ENCODE measurements at places on chromosomes 11 and 22.

- no peak for DNase-seq
Measured at GRCh38 chr22:36286096-36286957, 33.4 kb downstream of the APOL1 start.

DNA sequence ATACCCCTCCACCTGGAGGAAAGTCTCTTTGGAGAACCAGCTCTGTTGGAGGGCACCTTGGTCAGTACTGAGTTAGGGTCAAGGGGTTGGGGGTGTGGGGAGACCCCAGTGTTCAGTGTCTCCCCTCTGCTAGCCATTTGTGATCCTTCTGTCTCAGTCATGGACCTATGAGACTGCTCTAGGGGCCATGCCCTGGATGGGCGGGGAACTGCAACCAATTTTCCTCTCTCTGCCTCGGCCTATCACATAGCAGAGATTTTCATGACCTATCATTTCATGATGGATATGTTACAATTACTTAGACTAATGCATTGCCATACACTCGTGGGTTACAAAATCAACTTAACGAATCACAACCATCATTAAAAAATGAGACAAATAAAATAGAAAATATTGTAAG, 7.4 kb downstream of the OTOG start:
- DNase-seq = no peak

DNA sequence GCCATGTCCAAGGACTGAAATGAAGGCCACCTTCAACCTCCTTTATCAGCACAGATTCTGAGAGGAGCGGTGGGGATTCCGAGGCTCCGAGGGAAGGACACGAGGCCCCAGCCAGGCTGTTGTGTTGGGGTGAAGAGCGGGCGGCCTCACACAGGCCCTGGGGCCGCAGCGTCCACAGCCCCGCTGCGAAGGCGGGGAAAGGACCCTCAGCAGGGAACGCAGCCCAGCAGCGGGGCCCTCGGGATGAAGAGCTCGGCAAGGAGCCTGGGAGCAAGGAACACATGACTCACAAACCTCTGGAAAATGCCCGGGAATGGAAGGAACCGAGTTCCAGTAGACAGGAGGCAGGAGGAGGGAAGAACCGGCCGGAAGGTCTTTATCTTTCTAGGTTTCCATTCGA, 227.2 kb downstream of the BRD1 start:
- no peak for DNase-seq

- no peak for DNase-seq
Measured at GRCh38 chr11:9957072-9957471, 293.2 kb downstream of the SWAP70 start.

- no peak for DNase-seq
Measured at GRCh38 chr11:64173616-64174355, 7.9 kb upstream of the MACROD1 start.

- DNase-seq = no peak
Measured at GRCh38 chr11:102810950-102811660, 13.1 kb upstream of the MMP1 start.

GRCh38 chr11:78818201-78818600, 243.5 kb upstream of the NARS2 start:
- DNase-seq = no peak

DNA sequence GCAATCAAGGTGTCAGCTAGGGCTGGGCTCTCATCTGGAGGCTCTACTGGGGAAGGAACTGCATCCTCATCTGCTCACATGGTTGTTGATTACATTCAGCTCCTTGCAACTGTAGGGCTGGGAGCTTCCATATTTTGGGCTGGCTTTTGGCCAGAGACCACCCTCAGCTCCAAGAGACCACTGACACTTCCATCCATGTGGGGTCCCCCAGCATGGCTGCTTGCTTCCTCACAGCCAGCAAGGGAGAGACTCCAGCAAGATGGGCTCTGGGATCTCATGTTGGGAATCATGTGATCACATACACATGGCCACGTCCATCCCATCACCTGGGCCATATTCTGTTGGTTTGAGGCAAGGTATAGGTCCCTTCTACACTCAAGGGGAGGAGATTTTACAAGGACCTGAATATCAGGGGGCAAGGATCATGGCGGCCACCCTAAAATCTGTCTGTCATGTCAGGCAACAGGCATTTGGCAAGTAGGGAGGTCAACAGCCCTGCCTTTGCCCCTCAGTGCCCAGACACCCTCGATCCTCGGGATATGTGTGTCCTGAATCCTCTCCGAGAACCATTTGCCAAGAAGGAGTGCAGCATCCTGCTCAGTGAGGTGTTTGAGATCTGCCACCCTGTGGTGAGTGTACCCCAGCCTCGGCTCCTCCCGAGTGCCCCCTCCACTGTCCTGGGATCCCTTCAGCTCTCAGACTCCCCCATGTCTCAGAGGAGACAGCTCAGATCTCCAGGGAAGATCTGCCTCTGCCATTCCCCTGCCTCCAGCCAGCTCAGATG, 48.7 kb downstream of the OTOG start:
- no peak for DNase-seq

DNA sequence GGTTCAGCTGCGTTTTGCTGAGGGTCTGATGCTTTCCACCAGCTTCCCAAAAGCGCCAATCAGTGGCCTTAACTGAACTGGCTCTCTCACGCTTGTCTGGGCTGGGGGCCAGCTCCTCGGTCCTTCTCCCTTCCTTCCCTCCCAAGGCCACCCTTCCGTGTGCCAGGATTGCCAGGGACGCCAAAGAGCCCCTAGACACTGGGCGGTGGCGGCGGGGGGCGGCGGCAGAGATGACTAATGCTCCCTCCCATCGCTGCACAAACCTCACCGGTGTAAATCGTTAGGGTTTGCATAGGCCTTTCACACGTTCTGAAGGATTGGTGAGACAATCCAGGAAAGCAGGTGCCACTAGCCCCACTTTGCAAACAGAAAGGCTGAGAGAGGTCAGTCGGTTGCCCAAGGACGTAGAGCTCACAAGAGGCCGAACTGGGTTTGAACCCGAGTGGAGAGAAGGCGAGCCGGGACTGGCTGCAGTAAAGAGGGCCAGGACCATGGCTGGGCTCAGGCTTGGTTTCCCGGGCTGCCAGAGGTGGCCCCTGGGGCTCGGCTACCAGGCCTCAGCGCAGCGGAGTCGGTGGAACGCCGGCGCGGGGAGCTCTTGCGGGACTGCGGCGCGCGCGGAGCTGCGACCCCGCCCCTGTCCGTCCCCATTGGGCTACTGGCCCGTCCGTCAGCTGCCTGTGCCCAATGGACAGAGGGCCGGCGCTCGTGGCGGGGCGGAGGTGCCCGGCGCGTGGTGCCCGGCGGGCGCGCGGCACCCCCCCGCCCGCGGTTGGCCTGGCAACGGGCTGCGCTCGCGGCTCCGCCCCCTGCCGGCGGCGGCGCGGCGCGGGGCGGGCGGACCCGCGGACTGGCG, 589 bp upstream of the GNAZ start:
- DNase-seq = no peak

- no peak for DNase-seq
Measured at GRCh38 chr11:128725630-128726319, 31.9 kb downstream of the FLI1 start.

GRCh38 chr11:80024119-80024518, 583.3 kb upstream of the TENM4 start:
- DNase-seq = no peak

GRCh38 chr22:24091551-24092420, 80.7 kb downstream of the CABIN1 start:
- DNase-seq = no peak

GRCh38 chr22:19762568-19763457, 2.2 kb downstream of the TBX1 start:
- no peak for DNase-seq

DNA sequence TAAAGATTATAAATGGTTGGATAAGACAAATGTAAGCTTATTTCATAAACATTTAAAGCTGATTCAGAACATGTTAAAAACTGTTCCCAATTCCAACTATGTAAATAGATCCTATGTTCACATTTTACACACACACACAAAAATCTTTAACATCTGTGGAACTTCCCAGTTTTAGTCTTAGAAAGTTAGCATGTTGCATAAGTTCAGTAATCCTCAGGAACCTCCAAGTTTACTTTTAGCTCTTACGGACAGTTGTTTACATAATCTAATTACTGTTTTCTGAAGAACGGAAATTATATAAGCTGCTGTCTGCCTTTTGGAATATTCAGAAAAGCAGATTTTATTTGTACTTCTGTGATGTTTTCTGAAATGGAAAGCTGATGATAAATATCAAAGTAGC, 53.3 kb downstream of the PANX1 start:
- no peak for DNase-seq

DNA sequence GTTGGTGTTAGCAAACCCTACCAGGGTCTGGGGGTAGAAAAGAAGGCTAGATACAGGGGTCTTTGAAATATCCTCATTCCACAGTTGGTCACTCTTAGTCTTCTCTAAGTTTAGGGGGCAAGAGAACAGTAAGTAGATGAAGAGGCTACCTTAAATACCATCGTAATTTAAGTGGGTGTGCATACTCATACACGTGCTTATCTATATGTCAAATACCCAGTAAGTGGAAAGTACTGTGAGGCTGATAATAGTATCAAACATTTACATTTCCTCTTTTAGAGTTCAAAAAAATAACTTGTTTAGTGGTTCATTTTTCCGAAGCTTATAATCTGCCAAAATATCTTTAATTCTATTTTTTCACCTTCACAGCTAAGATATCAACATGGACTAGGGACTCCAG, 90.7 kb downstream of the WNT11 start:
- DNase-seq = no peak

DNA sequence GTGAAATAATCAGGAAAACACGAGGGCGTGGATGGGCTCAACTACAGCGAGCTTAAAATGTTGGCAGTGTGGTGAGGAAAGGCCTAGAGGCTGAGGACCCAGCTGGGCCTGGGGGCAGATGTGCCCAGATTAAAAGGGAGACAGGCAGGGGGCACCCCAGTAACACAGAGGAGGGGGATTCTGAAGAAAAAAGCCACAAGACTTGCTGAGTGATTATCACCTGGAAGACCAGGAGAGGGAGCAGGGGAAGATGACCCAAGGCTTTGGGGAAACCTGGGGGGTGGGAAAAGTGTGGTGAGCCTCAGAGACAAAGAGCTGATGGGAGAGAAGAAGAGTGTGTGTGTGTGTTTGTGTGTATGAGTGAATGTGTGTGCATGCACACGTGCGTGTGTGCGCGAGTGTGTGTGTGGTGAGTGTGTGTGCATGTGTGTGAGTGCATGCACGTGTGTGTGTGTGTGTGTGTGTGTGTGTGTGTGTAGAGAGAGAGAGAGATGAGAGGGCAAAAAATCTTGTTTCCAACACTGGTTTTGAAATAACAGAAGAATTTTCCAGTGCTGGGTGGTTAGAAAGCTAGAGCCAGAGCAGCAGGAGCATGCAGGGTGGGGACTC, 500.5 kb downstream of the BUD13 start:
- DNase-seq = no peak

- DNase-seq = no peak
Measured at GRCh38 chr11:72721689-72722049, 30.5 kb downstream of the ARAP1 start.

- DNase-seq = no peak
Measured at GRCh38 chr11:73555615-73556014, 42.3 kb downstream of the FAM168A start.

DNA sequence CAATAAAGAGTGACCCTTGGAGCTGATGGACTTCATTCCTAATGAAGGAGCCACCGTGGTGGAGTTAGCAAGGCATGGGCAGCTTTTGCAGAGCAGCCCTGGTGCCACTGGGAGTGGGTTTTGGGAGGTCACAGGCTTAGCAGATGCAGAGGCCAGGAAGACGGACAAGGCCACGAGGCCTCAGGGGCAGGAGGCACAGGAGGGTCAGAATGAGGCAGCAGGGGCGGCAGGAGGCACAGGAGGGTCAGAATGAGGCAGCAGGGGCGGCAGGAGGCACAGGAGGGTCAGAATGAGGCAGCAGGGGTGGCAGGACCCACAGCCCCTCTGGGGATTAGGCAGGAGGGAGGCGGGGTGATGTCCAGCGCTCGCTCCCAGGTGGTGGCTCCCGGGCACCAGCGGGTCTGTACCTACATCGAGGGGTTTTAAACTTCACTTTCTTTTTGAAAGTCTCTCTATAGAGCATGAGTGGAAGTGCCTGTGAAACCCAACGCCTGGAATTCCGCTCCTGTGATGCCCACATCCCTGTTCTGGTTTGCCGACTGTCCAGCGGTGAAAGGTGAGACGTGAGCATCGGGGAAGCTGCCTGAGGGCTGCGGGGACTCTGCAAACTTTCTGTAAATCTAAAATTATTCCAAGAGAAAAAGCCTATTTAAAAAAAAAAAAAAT, 521.6 kb downstream of the BRD1 start:
- no peak for DNase-seq

DNA sequence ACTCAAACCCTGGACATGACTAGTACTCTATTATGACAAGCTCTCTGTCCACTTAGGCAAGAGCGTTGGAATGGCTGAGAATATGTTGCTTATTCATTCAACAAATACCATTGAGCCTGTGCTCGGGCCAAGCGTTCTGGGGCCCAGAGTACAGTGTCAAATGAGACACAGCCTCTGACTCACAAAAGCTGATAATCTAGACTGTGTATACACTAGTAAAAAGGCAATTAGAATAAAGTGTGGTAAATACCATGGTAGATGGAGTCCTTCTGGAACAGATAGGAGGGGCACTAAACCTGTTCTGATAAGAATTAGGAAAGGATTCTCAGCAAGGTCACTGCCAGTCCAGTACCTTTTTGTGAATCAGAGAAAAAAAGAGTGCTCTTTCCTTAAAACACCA, 24.7 kb downstream of the KCNE3 start:
- DNase-seq = no peak

DNA sequence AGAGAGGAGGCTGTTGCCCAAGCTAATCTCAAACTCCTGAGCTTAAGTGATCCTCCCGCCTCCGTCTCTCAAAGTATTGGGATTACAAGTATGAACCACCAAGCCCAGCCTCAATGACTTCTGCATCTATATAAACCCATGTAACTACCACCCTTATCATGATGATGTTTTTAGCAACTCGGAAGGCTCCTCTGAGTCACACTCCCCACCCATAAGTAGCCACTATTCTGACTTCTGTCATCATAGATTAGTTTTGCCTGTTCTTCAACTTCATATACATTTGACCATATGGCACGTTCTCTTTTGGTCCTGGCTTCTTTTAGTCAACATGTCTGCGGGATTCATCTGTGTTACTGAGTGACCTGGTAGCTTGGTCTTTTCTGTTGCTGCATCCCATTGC, 6.4 kb upstream of the FOSL1 start:
- no peak for DNase-seq

GRCh38 chr22:43317239-43317638, 25.9 kb downstream of the SCUBE1 start:
- DNase-seq = no peak

- no peak for DNase-seq
Measured at GRCh38 chr11:65266210-65266609, 4.4 kb downstream of the POLA2 start.

- DNase-seq = no peak
Measured at GRCh38 chr22:37169406-37169805, 18.6 kb downstream of the C1QTNF6 start.

All from cortex of kidney (tissue), 1 donor.